ENCODE measurements at places on chromosomes 3 and 15.

GRCh38 chr3:155411500-155412223 lies 118.2 kb upstream of the STRIT1 start:
- no peak for DNase-seq

DNA sequence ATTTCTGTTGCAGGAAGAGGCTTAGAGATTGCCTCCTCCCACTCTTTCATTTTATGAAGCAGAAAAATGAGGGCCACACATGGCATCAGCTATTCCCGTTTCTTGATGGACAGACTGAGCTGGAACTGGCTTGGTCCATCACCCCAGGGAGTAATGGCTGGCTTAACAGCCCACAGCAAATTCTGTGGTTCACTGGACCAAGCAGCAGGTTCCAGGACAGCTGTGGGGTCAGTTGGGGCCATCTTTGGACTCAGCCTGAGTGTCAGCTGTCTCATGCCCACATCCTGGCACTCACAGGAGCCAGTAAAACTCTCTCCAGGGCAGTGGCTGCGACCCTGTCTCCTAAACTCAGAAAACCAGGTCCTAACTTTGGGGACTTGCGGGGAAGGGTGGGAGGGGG lies 36.5 kb downstream of the ZDHHC19 start:
- DNase-seq = no peak

- DNase-seq = no peak
These were observed 21.1 kb downstream of the MAGI1 start for GRCh38 chr3:66017591-66017990.

DNA sequence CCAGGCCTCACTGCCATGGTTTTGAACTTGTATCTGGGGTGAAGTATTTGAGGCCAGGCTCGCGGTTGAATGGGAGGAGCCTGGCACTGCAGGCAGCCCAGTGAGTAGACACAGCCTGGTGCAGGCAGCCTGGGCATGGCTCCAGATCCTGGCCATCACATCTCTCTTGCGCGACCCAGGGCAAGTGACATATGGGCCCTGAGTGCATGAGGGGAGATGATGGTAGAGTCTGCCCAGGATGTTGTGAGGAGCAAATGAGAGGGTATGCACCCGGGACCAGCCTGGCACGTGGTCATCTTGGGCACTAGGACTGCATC lies 103.5 kb downstream of the TBC1D2B start:
- no peak for DNase-seq

DNA sequence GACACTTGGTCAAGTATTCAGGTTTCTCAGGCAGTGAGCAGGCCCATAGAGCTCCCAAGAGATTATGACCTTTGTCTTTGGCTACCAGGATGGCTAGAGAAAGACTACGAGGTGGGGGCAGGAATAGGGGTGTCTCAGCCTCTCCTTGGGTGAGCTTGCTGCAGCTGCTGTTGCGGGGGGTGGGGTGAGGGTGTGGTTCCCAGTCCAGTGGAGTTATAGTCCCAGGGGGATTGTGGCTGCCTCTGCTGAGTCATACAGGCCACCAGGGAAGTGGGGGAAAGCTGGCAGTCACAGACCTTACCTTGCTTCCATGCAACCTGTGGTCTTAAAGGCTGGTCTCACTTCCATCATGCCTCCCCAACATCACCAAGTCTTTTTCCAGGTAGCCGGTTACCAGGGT lies 31.7 kb downstream of the ATP2C1 start:
- no peak for DNase-seq

DNA sequence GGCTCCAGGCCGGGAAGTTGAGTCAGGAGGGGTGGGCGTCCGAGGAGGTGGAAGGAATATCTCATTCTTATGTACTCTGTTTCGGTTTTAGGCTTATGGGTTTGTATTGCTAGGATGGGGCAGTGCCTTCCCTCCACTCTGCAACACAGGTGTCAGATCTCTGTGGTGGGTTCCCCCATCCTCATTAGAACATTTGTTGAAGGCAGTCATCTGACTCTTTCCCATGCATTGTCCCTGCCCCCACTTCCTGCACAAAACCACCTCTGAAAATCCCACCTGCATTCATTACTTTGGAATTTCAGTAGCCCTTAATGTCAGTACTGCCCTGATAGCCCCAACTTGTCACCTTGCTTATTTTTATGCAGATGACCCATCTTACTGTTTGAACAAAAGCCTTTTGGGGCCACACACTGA lies 29.5 kb downstream of the GYG1 start:
- no peak for DNase-seq

DNA sequence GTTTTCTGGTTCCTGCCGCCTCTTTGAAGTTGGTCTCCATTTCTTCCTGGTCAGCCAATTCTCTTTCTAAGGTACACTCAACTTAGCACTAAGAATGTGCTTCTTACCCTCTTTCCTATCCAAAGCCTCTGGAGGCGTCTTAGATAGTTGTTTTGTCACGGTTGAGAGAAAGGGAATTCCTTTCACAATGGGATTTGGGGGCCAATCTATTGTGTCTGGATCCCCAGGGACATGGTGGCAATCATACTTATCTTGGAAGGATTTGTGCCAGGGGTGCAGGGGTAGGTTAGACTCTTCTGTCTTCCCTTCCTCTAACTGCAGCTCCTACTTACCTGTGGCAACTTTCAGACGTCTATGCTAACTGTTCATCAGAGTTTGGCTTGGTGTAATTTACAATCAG lies 287.1 kb downstream of the SOX2 start:
- no peak for DNase-seq

DNA sequence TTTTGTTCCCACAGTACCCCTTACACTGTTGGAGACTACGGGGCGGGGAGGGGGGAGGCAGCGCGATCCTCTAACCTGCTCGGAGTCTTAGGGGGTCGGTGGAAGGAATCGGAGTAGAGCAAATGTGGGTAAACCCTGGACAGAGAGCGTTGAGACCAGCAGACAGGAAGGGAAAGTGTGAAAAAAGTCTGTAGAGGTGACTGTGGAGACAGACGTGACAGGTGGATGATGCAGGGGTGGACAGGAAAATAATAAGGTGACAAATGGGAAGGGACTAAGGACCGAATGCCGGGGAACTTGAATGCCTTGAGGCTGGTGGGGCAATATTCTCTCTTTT lies 424 bp downstream of the EAF2 start:
- DNase-seq = no peak

DNA sequence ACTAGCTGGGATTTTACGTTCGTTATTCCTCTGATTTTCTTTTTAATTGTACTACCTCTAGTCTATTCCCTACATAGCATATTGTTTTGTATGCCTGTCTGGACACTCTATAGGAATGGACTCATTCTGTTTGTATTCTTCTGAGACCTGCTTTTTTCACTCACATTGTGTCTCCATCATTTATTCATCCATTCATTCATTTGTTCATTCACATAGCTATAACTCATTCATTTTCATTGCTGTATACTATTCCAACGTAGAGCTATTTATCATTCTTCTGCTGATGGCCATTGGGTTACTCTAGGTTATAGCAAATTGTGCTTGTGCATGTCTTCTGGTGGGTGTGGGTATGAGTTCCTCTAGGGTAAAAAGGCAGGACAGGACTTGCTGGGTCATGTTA lies 74.0 kb upstream of the SLC6A6 start:
- no peak for DNase-seq

GRCh38 chr15:82771789-82772607 lies 33.9 kb downstream of the FSD2 start:
- no peak for DNase-seq

DNA sequence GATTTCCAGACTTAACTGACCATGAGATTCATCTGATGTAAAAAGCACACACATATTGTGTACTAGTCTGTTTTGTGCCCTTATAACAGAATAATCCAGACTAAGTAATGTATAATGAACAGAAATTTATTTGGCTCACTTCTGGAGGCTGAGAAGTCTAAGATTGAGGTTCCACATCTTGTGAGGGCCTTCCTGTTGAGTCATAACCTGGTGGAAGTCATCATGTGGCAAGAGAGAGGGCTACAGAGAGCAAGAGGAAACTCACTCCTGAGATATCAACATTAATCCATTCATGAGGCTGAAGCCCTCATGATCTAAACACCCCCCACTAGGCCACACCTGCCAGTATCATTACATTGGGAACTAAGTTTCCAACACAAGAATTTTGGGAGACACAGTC lies 977.6 kb downstream of the MCTP2 start:
- DNase-seq = no peak

- no peak for DNase-seq
These were observed 148.9 kb upstream of the TSPAN3 start for GRCh38 chr15:77219841-77220240.

GRCh38 chr3:82240322-82240721 lies 478.9 kb upstream of the GBE1 start:
- DNase-seq = no peak

DNA sequence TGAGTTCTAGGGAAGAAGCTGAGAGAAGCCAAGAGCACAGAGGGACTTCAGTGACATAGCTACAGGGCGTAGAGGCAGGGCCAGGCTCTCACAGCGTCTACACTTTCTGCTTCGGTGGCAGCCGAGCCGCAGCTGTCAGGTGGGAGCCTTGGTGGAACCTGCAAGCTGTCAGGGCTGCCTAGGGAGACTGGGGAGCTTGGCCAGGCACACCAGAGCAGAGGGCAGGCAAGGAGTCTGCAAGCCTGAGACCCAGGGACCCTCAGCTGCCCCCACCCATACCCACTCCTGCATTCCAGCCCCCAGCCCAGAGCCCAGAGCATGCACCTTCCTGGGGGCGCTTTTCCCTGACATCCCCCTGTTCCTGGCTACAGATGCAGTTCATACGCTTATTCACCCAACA lies 13.4 kb upstream of the KLF15 start:
- no peak for DNase-seq

DNA sequence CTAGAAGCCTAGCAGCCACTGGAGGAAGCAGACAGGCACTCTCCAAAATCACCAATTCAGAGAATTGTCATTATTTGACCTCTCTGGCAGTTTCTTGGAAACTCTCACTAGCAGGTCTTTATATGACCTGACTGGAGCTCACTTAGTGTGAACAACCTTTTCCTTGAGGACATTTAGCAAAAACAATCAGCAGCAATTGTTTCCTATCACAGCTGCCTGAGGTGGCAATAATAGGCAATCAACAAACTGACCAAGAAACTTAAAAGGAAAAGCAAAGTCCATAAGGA lies 162.4 kb upstream of the STT3B start:
- no peak for DNase-seq

- DNase-seq = no peak
These were observed 2.1 kb downstream of the PODXL2 start for GRCh38 chr3:127630811-127631714.

GRCh38 chr15:33959844-33960548 lies 8.3 kb upstream of the CHRM5 start:
- no peak for DNase-seq

DNA sequence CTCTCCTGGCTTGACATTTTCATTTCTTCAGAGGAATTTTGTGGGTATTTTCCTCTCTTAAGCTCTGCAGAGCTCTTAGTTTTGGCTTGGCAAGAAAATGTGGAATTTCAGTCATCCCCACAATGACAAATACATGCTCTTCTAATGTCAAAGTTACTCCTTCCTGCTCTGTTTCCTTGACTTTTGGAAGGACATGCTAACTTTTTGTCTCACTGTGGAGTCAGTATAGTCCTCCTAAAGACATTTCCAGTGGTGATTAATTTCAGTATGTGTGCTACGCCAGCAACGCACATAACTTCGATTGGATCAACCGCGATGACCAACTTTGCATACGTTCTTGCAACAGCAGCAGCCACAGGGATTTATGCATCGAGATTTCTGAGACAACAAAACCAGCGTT lies 13.3 kb downstream of the EBLN2 start:
- DNase-seq = no peak

DNA sequence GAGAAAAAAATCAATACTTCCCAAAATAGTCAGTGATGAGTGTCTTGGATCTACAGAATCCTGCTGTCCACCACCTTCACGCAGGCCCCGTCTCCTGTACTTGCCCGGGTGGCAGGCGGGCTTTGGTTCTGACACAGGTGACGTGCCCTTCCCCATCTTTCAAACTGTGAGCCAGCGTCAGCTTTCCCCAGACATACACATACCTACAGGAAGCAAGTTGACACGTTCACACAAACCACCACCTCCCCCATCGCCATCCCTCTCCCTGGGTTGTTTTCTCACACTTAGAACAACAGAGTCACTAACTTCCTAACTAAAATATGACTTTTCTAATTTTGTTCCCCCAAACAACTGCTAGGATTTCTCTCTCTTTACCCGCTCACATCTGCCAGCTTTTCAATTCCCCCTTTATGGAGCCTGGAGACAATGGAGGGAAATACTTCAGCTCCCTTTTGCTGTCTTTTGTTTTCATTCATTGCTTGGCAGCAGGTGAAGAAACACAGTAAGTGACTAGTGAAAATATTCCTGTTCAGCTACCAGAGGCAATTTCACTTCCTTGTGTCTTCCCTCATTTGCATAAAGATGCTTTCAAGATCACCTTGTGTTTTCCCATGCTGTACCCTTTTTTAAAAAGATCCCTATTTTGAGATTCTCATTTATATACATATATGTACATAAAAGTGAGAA lies 248.3 kb downstream of the SLCO3A1 start:
- no peak for DNase-seq

GRCh38 chr15:69996321-69997160 lies 101.2 kb downstream of the TLE3 start:
- no peak for DNase-seq

DNA sequence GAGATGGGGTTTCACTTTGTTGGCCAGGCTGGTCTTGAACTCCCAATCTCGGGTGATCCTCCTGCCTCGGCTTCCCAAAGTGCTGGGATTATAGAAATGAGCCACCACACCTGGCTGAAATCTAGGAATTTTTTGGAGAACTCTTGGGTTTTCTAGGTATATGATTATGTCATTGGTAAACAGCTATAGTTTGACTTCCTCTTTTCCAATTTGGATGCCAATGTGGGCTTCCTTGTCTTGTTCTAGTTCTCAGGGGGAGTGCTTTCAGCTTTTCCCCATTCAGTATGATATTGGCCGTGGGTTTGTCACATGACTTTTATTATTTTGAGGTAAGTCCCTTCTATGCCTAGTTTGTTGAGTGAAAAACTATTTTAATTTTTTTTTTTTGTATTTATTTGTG lies 17.9 kb downstream of the KCNMB3 start:
- no peak for DNase-seq

- no peak for DNase-seq
These were observed 42.9 kb upstream of the ACTC1 start for GRCh38 chr15:34838282-34838681.

GRCh38 chr3:72976281-72976741 lies 20.3 kb upstream of the PPP4R2 start:
- DNase-seq = no peak

GRCh38 chr3:182469086-182469485 lies 324.2 kb upstream of the ATP11B start:
- no peak for DNase-seq
